ENCODE measurements at places on chromosomes 6 and 20.

DNA sequence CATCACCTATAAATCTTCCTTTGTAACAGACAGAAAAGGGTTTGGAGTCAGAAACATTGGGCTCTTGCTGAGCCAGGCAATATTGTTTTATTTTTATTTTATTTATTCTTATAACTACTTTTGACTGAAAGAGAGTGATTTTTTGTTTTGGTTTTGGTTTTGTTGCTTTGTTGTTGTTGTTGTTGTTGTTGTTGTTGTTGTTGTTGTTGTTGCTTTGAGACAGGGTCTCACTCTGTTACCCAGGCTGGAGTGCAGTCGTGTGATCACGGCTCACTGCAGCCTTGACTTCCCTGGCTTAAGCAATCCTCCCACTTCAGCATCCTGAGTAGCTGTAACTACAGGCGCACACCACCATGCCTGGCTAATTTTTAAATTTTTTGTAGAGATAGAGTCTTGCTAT, 15.0 kb upstream of the SLC13A3 start:
- no peak for DNase-seq

DNA sequence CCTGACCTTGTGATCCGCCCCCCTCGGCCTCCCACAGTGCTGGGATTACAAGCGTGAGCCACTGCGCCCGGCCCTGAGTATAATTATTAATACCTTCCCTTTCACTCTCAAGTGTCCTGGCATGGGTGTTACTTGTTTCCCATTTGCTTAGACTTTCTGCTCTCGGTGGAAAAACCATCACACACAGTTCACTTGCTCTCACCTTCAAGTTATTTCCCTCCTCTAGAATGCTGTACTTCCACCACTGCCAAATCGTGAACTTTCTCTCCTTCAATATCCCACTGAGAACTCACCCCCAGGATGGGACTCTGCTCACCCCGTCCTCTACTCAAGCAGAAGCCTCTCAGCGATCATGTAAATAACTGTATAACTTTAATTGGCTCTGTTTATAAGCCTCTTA, 4.6 kb upstream of the HIVEP1 start:
- DNase-seq, result no peak

DNA sequence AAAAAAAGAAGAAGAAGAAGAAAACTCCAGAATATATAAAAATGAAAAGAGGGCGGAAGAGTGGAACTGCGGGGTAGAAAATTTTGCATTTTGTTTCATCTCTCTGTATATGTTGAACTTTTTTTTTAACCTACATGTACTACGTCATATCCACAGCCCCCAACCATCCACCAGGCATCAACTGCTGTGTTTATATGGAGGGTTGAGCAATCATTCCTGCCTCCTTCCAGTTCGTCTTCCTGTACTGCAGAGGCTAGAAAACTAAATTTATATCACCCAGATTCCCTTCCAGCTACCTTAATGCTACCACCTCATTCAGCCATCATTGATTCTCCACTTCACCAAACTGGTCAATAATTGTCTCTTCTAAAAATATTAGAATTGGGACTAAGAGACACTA, 9.5 kb upstream of the SIGLEC1 start:
- DNase-seq, result no peak

GRCh38 chr20:22532598-22532997, 51.8 kb downstream of the FOXA2 start:
- DNase-seq, result no peak

- DNase-seq, result no peak
Measured at GRCh38 chr6:46320505-46320904, 149.7 kb upstream of the ENPP5 start.

- no peak for DNase-seq
Measured at GRCh38 chr6:56692523-56693245, 50.0 kb upstream of the DST start.

All from stimulated activated CD8-positive, alpha-beta memory T cell treated with anti-CD3 and anti-CD28 coated beads, Interleukin-7, amount 100 ng/mL, for 48 hours (primary cell).